ENCODE measurements at places on chromosomes 4 and X.

DNA sequence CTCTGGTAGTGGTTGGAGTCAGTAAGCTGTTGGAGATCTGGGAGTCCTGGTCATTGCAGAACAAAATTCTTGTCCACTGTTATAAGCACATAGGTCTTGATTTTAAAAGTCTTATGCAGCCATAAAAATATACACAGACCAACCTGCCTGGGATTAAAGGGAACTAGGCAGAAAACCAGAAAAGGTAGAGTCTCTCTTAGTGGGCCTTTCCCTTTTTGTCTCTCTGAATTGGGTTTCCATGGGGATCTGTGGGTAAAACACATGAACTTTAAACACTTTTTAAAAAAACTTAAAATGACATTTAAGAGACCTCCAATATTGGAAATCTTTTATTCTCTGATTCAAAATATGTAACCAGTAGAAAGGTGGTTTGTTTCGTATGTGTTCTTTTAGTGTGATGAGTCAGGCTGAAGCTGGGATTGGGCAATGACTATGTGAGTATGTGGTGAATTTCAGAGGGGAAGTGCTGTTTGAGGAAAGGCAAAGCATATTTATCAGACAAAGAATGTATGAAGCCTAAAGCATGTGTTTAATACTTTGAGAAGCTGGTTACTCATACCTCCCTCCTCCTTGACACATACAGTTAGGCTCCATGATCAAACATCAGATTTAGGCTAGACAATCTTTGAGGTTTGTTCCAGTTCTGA lies 29.6 kb downstream of the SLC16A2 start:
- peak; percentile 78 for DNase-seq

DNA sequence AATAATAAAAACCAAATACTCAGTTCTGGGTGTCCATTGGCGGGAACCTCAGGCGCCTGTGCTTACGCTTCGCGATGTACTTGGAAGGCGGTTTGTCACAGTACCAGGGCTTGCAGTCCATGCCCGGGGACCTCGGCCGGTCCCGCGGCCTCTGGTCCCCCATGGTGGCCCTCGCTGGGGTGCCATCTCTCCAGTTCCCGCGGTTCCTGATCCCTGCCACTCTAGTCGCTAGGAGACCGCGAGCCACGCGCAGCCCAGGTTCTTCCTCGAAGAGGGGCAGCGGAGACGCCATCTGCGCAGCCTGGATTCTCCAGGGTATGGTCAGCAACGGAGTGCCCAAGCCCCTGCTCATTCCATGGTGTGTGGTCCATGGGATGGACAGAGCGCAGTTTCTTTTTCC lies 26.4 kb upstream of the LANCL3 start:
- no peak for DNase-seq

- DNase-seq, result no peak
These were observed 105.1 kb upstream of the MXRA5 start for GRCh38 chrX:3451571-3451970.

DNA sequence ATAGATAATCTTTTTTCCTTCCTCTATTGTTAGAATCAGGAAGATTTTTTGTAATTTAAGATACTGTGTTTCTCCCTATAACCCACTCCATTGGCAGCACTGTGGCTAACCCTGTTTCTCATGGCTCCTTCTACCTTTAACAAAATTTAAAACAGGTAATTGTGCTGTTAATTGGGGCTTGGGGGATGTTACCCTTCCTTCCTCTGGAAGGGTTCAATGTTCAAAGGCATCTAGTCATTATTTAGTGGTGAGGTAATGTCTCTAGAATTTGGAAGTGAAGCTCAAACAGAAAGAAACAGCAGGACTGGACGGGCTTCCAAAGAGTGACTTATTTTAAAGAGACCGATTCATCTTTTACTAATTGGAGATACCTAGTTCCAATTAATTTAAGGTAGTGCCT lies 166.4 kb downstream of the TRIML1 start:
- no peak for DNase-seq

GRCh38 chrX:13898603-13899002 lies 81.7 kb upstream of the GPM6B start:
- no peak for DNase-seq

- no peak for DNase-seq
These were observed 81.2 kb upstream of the GPM6B start for GRCh38 chrX:13898083-13898482.

- DNase-seq, result no peak
These were observed 52.1 kb upstream of the PCDH10 start for GRCh38 chr4:133096972-133097371.

GRCh38 chrX:96978906-96979305 lies 95.2 kb downstream of the RPA4 start:
- no peak for DNase-seq

DNA sequence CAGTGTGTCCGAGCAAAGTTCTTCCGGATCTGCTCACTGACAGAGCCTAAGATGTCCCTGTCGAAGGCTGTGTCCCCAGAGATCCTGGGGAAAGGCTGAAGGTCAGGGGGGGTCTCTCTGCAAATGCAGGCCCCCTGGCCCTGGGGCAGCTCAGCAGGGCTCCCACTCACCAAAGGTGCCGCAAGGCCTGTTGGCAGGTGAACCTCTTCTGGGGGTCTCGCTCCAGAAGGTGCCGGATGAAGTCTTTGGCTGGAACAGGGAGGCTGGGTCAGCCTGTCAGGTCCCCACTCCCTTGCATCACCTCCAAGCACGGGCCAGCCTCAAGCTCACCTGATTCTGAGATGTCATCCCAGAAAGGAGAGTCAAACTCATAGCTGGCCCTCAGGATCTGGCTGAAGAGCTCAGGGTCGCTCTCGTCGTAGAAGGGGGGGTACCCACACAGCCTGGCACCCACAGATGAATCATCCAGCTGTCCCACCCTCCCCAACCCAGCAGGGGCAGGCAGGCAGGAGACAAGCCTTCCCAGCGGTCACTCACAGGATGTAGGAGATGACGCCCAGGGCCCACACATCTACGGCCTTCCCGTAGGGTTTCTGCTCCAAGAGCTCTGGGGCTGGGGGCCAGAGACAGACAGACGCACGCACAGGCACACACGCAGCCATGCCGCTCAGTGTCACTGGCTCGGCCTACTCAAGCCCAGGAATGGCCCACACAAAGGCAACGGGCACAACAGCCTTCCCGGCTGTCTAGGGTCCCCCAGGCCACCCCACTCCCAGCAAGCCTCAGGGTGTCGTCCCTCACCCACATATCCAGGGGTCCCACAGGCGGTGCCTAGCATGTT lies 2.6 kb downstream of the PNCK start:
- DNase-seq, result no peak

- DNase-seq, result no peak
These were observed 4.0 kb upstream of the FATE1 start for GRCh38 chrX:151711787-151712186.

- DNase-seq, result no peak
These were observed 64.9 kb upstream of the PSAPL1 start for GRCh38 chr4:7499661-7500060.

- no peak for DNase-seq
These were observed 61.5 kb downstream of the TIGD2 start for GRCh38 chr4:89172865-89173264.

DNA sequence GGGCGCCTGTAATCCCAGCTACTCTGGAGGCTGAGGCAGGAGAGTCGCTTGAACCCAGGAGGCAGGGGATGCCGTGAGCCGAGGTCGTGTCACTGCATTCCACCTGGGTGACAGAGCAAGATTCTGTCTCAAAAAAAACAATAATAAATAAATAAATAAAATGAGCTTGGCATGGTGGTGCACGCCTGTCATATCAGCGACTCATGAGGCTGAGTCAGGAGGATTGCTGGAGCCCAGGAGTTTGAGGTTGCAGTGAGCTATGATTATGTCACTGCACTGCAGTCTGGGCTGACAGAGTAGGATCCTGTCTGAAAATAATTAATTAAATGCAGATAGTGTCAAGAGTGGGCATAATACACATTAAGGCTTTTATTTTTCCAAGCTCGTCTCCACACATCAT lies 77.5 kb downstream of the DHRSX start:
- DNase-seq, result no peak

DNA sequence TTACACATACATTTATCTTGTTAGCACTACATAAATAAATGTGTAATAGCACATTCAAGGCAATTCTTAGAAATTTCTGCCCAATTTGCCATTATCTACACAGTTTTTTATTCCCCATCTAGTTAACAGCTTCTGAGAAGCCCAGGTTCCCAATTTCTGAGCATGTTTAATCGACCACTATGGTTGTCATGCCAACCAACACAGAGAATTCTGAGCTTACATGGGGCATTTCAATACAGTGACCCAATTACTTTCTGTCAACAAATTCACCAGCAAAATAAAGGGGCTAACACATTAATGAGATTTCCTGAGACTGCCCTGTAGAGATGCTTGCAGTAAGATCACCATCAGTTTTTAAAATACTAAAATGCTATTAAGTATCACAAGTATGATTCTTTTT lies 22.0 kb downstream of the GPM6A start:
- no peak for DNase-seq

GRCh38 chr4:7052923-7053715 lies 9.9 kb downstream of the TADA2B start:
- DNase-seq, result peak; percentile 36

- no peak for DNase-seq
These were observed 132.9 kb upstream of the PTCHD1 start for GRCh38 chrX:23201706-23202105.

DNA sequence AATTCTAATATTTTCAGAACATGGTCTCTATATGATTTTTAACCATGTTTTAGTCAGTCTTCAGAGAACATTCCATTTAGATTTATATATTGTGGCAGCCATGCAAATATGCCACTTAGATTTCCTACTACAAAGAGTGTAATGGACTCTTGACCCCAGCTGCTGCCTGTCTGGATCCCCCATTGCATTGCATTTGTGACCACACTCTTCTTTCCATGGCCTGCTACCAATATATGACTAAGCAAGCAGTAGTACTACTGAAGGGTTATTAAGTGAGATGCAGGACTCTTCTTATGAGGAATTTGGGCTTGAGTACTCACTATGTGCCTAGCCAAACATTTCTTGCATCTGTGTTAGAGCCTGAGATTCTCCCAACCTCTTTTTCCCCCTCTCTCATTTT lies 306.8 kb downstream of the PDHA2 start:
- no peak for DNase-seq

GRCh38 chrX:42948723-42949657 lies 171.0 kb upstream of the PPP1R2C start:
- DNase-seq, result no peak

DNA sequence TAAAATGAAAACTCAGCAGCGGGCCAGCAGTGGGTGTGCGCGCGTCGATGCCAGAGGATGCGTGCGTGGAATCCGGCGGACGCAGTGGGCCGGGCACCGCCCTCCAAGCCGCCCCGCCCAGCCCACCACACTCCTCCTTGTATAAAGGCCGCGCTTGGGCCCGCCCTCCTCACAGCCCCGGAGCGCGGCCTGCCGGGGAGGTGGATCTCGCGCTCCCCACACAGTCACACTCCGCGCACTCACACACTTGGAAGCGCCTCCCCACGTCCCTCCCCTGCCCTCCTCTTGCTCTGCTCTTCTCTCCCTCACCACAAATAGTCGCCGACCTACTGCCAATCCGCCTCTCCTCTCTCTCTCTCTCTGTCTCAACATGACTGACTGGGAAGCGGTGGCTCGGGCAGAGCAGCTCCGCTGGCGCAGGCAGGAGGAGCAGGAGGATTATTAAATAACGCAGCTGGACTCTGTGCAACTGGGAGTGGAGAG lies at the start of gene CCSER1:
Gene CCSER1 (plus strand): TSS at position 172 of the 483 bp plus-strand sequence.
- peak; percentile 78 for DNase-seq

Measured in Kasumi-1 (cell line).